SHP77 treated with DMSO at 0.1 percent for 48 hours (cell line): ENCODE measurements at places on chromosomes 11 and 22.

DNA sequence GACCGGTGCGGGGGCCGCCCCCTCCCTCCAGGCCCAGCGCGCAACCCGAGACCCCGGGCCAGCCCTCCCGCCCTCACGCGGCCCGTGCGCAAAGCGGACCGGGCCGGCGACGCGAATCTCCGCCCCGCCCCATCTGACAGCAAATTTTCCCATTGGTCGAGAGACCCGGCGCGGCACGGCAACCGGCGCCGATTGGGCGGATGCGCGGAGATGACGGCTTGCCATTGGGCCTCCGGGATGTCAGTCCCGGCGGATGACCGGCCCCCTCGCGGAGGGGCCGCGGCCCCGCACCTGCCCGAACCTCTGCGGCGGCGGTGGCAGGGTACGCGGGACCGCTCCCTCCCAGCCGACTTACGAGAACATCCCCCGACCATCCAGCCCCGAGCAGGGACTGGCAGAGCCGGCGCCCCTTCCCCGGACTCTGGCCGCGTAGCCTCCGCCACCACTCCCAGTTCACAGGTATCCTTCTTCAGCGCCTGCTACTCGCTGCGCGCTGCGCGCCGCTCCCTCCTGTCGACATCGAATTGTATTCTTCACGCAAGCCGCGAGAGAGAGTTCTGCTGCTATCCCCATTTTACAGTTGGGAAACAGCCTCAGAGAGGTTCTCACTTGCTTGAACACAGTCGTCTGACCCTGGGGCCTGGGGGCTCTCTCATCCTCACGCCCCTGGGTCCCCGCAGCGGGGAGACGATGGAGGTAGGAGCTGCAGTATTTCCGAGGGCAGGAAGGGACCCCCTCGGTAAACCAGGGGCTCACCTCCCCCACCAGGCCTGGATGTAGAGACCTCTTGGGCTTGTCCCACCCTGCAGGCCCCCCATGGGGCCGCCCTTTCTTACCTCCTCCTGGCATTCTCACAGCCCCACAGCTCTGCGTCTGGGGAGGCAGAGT, at the start of gene ARVCF:
TSS of gene ARVCF (minus strand) at position 90 of the 888 bp plus-strand sequence. CDS start 26,029 bp downstream, outside the sequence.
- DNase-seq, result peak; percentile 49

DNA sequence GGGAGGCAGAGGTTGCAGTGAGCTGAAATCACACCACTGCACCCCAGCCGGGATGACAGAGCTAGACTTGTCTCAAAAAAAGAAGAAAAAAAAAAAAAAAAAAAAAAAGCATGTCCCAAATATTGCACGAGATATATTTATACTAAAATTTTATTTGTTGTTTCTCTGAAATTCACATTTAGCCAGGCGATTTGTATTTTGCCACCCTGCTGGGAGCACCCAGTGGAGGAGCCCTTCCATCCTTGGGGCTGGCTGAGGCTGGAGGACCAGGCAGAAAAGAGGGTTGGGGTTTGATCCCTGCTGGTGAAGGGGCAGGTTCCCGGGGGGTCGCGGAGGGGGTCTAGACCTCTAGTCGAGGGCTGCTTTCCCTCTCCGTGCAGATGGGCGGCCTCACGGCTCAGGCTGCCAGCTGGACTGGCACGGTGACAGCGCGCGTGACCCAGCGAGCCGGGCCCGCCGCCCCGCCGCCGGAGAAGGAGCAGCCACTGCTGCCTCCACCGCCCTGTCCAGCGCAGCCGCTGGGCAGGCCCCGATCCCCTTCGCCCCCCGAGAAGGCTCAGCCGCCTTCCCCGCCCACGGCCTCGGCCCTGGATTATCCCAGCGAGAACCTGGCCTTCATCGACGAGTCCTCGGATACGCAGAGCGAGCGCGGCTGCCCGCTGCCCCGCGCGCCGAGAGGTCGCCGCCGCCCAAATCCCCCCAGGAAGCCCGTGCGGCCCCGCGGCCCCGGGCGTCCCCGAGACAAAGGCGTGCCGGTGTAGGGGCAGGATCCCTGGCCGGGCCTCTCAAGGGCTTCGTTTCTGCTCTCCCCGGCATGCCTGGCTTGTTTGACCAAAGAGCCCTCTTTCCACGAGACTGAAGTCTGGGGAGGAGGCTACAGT, 952 bp upstream of the CATSPERZ start:
- DNase-seq, result no peak

GRCh38 chr11:126105022-126105747, 42.5 kb upstream of the CDON start:
- no peak for DNase-seq

DNA sequence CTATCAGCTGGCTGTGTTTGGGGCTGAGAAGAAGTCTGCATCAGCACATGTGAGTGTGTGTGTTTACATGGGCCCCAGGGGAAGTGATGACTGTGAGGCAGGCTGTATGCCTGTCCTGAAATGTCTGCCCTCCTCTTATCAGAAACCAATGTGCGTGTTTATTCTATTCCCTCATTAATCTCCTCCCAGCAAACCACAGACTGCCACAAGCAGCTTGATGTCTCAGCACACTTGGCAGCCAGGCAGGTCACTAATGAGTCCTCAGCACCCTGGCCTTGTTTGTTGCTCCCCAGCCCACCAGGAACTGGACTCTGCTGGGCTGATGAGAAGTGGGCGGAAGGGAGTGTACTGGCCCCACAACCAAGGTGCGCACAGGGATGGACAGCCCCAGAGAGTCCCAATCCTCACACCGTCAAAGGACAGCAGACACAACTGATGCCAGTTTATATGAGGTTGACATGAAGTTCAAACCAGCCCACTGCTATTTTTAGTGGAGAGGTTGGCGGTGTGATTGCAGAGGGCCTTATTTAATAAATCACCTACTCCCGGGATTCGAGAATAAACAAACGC, 225.8 kb downstream of the ETS1 start:
- DNase-seq, result peak; percentile 75

DNA sequence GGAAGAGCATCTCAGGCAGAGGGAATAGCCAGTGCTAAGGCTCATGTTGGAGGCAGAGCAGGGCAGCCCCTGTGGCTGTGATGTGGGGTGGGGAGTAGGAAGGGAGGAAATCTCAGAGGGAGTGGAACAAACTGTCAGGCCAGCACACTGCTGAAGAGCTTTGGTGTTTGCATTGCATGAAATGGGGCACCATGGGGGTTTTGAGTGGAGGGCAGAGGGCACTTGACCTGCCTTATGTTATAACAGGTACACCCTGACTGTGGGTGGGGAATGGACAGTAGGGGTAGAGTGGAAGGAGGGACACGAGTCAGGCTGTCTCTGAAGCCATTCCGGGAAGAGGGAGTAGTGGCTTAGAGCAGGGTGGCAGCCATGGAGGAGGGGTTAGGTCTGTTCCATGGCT, 24.0 kb downstream of the PRDM11 start:
- no peak for DNase-seq

DNA sequence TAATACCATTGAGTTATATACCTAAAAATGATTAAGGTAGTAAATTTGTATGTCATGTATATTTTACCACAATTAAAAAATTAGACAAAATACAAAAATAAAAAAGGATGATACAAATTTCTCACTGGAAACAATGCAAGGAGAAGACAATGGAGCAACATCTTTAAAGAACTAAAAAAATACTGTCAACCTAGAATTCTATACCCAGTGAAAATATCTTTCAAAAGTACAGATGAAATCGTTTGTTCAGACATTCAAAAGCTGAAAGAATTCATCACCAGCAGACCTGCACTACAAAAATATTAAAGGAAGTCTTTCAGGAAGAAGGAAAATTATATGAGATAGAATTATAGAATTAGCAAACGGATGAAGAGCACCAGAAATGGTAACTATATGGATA, 9.8 kb upstream of the ASCL2 start:
- DNase-seq, result no peak

GRCh38 chr11:122632181-122632824, 23.2 kb upstream of the UBASH3B start:
- DNase-seq, result no peak

DNA sequence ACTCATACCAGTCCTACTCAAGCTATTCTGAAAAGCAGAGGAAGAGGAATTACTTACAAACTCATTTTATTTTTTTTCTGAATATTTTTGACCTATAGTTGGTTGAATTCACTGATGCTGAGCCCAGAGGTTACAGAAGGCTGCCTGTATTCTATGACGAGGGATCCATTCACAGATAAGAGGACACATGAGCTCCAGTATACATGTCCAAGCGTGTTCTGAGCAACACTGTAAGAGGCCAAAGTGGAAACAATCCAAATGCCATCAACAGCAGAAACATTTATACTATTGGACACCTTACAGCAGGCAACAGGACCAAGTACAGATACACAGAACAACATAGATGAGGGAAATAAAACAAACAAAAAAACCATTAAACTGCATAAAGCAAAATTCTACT, 10.3 kb downstream of the KDM4E start:
- DNase-seq, result no peak

- no peak for DNase-seq
Measured at GRCh38 chr11:33646629-33647028, 54.0 kb downstream of the C11orf91 start.

GRCh38 chr11:125564357-125564756, 4.9 kb upstream of the EI24 start:
- DNase-seq, result no peak

GRCh38 chr22:22576244-22576988, 17.4 kb upstream of the PRAME start:
- DNase-seq, result no peak

DNA sequence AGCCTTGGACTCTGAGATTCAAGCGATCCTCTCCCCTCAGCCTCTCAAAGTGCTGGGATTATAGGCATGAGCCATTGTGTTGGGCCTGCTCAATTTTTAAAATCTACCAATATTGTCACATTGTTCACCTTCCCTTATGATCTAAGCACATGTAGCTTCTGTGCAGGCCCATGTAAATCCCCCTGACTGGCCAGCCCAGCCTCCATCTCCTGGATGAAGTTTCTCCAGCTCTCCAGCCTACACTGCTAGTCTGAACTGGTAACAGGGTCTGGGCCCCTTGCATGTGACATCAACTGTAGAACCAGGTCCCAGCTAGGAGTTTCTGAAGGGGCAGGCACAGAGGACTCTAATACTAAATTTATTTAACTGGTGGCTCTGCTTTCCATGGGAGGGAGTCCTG, 32.8 kb upstream of the YPEL1 start:
- DNase-seq, result no peak

- DNase-seq, result no peak
Measured at GRCh38 chr22:42151924-42152635, 21.5 kb upstream of the CYP2D6 start.

DNA sequence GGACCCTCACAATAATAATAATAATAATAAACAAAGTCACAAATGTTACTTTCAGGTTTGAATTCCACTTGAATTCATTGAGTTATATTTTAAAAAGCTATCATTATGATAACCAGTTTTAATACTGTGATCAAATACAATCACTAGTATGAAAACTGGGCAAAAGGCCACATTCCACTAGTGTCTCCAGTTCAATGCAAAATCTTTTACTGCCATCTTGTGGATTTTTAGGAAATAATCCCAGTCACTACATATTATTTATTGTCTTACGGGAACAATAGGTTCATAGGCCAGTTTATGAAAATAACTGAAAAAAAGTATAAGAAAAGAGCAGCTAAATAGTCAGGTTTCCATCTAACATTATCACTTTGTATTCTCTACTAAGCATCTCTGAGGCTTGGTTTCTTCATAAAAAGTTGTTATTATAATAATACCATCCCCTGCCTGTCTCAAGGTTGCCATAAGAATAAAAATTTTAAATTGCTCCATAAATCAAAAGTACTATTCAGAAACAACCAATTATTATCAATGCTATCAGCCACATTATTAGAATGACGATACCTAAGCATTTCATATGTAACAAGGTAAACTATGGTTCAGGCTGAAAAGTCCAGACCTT, 533.9 kb upstream of the CCDC90B start:
- DNase-seq, result peak; percentile 26

GRCh38 chr11:95849087-95849825, 59.0 kb downstream of the CEP57 start:
- DNase-seq, result peak; percentile 2

DNA sequence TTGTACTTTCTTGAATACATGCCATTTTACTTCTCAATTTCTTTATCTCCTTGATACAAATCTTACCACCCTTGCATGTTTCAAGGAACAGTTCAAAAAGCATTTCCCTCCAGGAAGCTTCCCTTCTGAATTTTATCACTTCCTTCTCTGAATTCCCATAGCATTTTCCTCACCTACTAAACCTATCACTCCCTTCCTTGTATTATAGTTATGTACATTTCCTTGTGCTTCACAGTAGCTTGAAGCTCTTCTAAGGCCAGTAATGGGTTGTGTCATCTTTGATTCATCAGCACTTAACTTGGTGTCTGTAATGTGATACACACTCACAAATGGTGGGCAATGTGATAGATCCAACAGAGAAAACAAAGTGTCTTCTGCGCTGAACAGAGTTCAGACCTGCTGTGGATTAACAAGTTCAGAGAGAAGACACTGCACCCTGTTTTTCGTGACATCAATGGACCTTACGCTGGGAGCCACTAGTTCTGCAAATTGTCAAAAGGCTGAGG, 127.5 kb downstream of the CCDC81 start:
- DNase-seq, result no peak

GRCh38 chr11:64900263-64900678, 16.7 kb downstream of the ATG2A start:
- no peak for DNase-seq

DNA sequence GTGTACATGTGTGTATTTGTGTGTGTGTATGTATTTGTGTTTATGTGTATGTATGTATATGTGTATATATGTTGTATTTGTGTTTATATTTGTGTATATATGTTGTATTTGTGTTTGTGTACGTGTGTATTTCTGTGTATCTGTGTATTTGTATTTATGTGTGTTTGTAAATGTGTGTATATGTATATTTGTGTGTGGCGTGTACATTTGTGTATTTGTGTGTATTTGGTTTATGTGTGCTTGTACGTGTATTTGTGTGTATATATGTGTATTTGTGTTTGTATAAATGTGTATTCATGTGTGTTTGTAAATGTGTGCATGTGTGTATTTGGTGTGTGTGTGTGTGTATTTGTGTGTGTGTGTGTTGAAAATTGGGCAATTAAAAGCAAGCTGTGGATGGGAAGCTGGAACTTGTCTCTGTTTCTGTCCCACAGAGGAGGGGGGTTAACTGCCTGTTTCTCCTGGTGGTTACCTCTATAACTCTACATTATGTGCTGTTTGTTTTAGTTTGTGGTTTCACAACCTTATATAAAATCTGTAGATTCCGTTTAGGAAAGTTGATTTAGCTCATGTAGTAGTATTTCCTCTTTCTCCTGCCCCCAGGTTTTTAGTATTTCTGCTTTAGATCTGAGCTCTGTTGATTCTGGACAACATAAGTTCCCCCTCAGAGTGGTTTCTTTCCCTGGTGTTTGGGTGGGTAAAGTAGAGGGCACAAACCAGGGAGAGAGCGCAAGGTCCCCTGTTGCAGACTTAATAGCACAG, 28.9 kb downstream of the AP2A2 start:
- DNase-seq, result no peak

DNA sequence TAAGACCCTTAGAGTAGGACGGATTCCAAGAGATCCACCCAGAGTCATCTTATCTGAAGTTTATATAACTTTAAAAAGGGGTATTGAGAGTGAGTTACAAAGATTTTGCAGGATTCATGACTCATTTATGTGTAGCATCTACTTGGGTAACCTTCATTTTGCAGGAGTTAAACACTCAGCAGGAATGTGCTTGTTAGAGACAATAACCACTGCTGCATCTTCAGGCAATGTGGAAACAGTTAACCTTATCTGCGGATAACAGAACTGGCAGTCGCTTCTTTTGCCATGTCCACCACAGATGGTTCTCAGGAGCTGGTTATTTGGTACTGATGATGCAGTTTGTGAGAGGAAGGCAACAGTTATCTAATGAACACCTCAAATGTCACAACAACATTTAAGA, 417.9 kb upstream of the DDI1 start:
- DNase-seq, result no peak
